ENCODE measurements at places on chromosomes 3 and 15.
A peak's percentile ranks its signal among the peaks of the same experiment; 100 is the strongest.

DNA sequence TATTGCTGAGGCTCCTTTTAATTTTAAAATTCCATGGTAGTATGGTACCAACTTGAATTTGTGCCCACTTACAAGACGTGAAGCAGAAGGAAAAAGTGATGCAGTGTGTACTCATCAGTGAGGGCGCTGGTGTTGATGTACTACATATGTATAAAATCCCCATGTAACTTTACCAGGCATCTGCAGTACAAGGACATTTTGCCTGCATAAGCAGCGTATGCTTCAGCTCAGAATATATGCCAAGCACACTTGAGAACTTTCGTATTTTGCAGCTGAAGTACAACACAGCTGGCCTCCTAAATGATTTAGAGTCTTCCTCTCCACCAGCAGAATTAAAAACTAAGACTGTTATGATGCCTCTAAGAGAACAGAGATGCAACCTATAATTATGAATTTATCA is 108.9 kb downstream of the RYR3 start:
- no peak for DNase-seq

- DNase-seq: no peak
These were observed 56.0 kb downstream of the PDE8A start for GRCh38 chr15:85037641-85038040.

GRCh38 chr3:43288366-43288765 is 2.0 kb downstream of the SNRK start:
- no peak for DNase-seq

GRCh38 chr15:76964157-76964556 is 30.8 kb upstream of the PSTPIP1 start:
- no peak for DNase-seq

DNA sequence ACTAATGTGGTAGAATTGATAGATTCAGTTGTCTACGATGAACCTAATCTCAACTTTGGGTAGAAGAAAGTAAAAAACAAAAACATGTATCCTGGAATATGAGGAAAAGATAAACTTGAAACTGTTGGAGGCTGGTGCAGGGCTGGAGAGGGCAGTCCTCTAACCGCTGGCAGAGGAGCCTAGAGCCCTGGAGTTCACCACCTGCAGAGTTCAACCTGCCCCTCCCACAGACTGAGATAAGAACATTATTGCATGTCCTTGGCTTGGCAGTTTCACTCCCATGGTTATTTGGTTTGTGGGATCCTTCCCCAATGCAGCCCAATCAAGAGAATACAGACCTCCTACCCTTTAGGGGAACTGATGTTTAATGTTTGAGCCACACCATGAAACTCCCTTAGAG is 53.2 kb upstream of the GATM start:
- DNase-seq: no peak

- no peak for DNase-seq
These were observed 135.3 kb downstream of the DIPK2A start for GRCh38 chr3:144106970-144107369.

GRCh38 chr3:72950801-72951200 is 45.8 kb upstream of the PPP4R2 start:
- no peak for DNase-seq

DNA sequence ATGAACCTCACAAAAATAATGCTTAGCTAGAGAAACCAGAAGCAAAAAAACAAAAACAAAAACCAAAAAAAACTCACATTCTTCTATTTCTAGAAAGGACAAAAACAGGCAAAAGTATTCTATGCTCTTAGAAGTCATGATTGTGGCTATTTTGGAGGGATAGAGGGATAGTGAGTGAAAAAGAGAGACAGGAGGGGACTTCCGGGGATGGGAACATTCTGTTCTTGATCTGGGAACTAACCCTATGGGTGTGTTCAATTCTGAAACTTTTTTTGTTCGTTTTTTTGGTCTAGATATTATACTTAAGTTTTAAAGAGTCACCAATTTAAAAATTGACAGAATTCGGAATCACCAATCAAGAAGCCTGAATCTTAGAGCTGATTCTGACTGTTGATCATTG is 120.0 kb upstream of the TPM1 start:
- no peak for DNase-seq

GRCh38 chr3:156140001-156140595 is 19.7 kb downstream of the KCNAB1 start:
- DNase-seq: no peak

DNA sequence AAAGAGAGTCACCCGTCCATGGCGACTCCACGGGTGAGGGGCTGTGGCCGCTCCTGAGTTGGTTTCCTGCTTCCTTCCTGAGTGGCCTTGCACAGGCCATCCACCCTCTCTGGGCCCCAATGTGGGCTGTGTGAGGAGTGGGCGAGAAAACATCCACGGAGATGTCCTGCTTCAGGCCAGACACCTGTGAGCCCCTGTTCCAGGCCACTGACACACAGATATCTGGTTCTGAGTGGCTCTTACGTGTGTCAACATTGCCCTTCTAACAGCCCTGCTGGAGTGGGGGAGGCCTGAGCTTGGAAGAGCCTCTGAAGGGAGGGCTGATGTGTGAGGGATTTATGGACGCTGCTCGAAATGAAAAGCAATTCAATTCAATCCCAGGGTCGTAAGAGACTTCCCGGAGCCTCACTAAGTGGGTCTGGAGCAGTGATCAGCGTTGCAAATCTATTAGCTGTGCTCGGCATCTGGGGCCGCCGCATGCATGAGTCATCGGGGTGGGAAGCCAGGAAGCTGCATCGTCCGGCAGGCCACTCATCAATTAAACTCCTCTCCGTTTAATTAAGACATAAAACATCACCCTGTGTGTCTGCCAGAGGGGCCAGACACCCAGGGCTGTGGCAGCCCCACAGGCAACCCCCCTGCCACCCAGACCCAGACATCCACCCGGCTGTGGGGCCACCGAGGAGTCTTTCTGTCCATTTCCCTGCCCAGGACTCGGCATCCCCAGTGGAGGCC is 20.0 kb upstream of the PRR23E start:
- DNase-seq: no peak

- peak; percentile 27 for DNase-seq
These were observed 8.3 kb upstream of the EPHA3 start for GRCh38 chr3:89098964-89099585.

DNA sequence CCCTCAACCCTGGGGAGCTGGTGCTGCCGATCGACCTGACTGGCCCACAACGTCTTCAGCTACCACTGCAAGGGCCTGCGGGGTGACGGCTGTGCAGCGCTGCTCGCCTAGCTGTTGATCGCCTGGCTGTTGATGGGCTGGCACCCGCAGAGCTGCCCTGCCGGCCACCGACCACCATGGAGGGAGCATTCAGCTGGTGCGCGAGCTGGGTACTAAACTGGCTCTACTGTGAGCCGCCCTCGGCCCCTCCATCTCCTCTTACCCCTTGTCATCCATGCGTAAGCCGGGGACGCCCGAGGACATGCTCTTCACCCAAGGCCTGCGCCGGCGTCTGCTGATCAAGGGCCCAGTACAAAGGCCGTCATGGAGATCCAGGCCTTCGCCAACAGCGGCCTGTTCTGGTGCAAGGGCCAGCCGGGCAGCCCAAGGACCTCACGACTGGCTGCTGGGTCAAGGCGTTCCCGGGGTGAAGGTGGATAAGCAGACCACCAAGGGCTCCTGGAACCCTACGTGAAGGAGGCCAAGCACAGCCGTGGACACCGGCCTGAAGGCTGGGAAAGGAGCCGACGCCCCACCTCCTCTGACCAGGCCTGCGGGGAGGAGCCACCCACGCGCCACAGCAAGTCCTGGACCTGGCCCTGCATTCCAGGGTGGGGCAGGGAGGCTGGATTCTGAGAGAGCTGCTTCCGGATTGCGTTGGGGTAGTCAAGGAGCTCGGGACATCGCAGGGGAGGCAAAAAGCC is 46.9 kb downstream of the SFMBT1 start:
- DNase-seq: no peak

DNA sequence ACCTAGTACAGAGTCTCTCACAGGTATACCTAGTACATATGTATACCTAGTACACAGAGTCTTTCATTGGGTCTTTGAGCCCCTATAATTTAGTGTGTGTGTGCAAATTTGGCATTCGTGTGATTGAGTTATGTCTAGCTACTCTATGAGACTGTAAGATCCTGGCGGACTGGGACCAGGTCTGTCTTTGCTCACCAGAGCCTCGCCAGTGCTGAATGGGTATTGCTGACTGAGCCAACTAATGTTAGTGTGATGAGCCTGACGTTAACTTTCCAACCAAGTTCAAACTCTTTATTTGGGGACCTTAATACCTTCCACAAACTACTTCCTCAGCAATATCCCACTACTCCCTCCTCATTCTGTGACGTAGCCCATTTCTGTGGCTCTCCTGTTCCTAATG is 35.6 kb downstream of the SETMAR start:
- no peak for DNase-seq

- DNase-seq: no peak
These were observed 15.0 kb downstream of the PTH1R start for GRCh38 chr3:46892285-46893145.

DNA sequence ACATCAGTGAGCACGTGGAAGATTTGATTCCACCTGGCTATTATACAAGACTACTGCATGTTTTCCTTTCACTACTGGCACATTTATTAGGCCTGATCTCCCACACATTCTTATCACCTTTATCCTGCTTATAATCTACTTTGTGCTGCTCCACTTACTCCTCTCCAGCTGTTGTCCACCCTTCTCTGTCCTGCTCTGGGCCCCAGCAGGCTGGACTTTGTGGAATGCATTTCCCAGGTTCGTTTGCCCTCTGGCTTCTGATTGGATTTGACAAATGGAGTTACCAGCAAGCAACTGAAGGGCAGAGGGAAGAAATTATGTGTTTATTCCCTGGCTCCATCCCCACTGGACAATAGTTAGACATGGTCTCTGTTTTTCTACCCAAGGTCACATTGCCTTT is 75.5 kb downstream of the DCLK3 start:
- no peak for DNase-seq

DNA sequence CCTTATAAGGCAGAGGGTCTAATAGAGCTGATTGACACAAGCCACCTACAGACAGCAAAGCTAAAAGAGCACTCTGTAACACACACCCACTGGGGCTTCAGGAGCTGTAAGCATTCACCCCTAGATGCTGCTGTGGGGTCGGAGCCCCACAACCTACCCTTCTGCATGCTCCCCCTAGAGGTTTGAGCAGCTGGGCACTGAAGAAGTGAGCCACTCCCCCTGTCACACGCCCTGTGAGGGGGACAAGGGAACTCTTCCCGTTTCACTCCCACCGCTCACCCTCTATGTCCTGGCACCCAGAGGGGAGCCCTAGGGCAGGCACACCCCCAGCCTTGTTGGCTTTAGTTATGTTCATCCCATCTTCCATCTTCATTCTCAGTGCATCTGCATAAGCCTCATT is 9.4 kb upstream of the CSTA start:
- no peak for DNase-seq

GRCh38 chr3:172549144-172549543 is 25.9 kb upstream of the TNFSF10 start:
- no peak for DNase-seq

GRCh38 chr3:105984837-105985236 is 116.0 kb upstream of the CBLB start:
- no peak for DNase-seq

DNA sequence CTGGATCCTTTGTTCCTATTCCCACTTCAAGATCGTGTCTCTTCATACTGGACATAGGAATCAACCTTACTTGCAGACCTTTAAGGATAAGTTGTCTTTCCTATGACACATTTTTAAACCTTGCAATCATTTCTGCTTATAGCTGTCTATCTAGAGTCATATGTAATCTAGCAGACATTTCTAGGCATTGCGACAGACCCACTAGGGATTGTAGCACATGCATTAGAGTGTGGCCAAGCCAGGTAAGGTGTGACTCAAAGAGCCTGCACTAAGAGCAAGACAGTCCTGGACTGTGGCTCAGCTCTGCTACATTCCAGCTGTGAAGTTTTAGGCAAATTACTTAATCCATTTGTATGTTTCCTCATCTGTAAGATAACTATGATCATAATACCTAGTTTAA is 38.8 kb upstream of the BFSP2 start:
- no peak for DNase-seq

DNA sequence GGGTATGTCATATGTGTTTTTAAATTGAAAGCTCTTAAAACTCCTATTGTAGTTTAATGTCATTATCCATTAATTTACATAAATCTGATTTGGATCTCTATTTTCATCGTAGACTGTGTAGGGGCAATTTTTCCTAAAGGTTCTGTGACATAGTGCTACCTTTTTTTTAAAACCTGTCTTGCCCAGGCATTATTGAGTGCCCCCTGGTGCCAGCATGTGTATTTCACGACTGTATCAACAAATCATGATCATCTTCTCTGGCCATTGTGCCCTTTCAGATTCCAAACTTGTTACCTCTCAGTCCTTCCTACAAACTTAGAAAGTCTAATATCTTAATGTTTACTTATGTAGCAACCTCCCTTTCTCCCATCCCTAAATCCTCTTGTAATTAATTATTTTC is 97.2 kb upstream of the FLNB start:
- peak; percentile 15 for DNase-seq

DNA sequence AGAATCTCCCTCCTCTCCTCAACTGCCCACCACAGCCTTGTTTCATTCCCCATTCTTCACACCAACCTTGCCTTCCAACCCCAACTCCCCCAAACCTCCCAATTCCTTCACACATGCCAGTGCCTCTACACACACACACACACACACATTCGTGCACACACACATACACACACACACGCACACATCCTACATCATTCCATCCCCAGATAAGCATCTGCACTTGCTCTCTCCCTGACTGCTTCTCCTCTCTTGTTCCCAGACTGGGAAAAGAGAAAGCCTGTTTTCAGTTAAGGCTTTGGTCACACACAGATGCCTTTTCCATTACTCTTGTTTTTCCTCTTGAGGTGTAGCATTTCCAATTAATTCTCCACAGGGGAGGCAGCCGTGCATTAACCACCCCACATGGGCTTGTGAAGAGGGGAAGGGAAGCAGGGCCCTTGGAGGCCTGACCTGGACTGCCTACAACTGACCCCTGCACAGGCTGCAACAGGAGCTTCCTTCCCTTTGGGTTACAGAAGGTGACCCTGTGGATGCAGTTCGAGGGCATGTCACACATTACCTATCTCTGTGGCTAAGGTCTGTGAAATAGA is 32.0 kb upstream of the BOC start:
- DNase-seq: no peak

- DNase-seq: no peak
These were observed 36.0 kb upstream of the EOMES start for GRCh38 chr3:27758083-27758482.

- no peak for DNase-seq
These were observed 75.9 kb downstream of the GABRG3 start for GRCh38 chr15:27046880-27047279.

DNA sequence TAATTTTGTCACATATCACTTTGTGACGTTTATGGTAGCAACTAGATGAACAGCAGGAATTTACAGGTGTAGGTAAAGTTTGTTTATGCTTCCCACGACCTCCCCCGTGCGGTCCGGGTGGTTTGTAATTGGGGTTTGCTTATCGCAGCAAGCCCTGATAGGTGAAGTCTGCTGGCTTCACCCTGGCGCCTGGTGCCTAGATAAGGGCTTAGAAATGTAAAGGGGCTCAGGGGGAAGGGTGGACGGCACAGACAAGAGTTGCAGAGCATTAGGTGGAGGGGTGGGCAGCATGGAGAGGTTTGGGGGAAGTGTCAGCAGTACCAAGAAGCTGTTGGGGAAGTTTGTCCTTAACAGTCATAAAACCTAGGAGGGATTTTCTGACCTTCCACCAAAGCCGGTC is 108.1 kb upstream of the RNF7 start:
- no peak for DNase-seq

GRCh38 chr15:52144656-52145178 is 32.1 kb upstream of the BCL2L10 start:
- no peak for DNase-seq

GRCh38 chr3:167521006-167521355 is 47.1 kb upstream of the SERPINI2 start:
- no peak for DNase-seq

Data from stimulated activated CD4-positive, alpha-beta T cell treated with anti-CD3 and anti-CD28 coated beads, Interleukin-4, amount 100 ng/mL, for 24 hours (primary cell).